ENCODE measurements at places on chromosomes 2 and 18.

DNA sequence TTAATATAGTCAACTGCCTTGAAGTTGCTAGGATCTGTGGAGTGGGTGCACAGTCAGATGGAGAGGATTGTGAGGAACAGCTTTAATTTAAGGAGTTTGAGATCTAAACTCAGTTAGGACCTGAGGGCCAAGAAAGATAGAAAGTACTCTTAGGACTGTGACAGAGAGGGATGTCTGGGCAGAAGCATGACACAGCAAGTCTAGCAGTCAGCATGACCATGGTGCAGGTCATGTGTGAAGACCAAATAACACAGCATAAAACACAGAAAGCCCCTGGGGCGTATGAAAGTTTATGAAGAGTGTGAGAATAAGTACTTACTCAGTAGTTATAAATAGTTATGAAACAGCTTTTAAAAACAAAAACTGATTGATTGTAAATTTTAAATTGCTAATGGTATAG is 107.2 kb downstream of the GALNT1 start:
- DNase-seq: no peak

DNA sequence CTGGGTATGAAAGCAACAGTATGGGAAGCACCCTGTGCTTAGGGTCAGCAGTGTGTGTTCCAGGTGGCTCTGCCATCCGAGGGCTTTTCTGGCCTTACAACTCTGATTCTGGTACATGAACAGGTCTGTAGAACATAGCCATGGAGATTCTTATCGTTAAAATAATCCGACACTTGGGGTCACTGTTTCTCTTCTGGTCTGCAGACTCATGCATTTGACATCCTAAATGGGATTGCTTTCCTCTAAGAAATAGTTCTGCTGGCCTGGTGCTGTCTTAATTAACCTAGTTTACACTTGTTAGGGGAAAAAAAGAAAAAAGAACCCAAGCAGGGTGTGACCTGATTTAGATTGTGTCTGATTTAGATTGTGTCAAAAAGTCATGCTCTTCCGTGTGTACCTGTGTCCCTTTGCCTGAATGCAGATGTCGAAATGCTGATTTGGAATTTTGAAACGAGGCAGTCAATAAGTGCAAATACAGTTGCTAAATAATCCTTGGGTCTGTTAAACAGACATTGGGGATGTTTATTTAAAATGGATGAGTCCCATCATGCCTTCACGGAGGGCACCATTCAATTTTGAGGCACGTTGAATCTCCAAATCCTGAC is 59.6 kb downstream of the TRPM8 start:
- DNase-seq: peak; percentile 23

DNA sequence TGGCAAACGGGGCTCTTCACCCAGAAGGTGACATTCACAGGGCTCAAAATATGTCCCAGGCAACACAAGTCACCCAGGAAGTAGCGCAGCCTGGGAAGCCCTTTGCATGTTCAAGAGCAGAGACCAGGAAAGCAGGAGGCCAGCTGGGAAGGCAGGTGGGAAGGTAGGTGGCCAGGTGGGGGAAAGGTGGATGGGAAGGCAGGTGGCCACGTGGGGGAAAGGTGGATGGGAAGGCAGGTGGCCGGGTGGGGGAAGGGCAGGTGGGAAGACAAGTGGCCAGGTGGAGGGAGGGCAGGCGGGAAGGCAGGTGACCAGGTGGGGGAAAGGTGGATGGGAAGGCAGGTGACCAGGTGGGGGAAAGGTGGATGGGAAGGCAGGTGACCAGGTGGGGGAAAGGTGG is 102.7 kb downstream of the ZNF516 start:
- no peak for DNase-seq

DNA sequence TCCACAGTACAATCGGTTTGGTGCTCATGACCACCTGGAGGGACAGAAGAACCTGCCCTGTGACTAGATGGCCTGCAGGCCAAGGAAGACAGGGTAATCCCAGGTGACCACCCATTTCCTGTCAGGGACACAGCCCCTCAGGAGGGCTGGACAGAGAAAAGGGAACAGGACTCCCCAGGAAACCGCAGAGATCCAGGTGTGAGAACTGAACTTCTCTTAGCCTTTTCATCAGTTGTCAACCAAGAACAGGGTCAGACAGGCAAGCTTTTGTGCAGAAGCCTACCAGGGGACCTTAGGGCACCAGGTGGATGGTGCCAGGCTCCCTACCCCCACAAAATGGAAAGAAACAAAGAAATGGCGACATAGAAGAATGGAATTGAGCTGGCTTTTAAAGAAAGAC is 132.3 kb downstream of the HDAC4 start:
- no peak for DNase-seq

- DNase-seq: no peak
These were observed 18.9 kb upstream of the ST3GAL5 start for GRCh38 chr2:85907671-85908157.

- DNase-seq: no peak
These were observed 114.5 kb upstream of the STPG4 start for GRCh38 chr2:47269316-47270232.

DNA sequence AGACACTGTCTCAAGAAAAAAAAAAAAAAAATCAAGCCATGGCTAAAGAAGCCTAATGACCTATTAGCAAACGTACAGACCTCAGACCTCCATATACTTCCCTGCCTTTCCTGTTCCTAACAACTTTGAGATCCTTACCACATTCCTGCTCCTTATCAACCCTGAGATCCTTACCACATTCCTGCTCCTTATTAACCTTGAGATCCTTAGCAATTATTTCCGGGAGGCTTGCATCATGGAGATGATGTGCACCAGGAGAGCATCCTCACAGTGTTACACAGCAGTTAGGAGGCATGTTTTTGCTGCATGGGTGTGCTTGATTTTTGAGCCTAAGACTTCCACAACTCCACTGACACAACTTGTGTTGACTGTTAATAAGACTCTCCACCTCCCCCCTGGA is 54.6 kb upstream of the RASGRP3 start:
- DNase-seq: no peak
